MCF 10A (cell line): ENCODE measurements at places on chromosomes 2 and 18. TPM values are rescaled to one million over a fixed set of nuclear protein-coding genes. Genes with fewer than 3 reads are reported as not detected.

DNA sequence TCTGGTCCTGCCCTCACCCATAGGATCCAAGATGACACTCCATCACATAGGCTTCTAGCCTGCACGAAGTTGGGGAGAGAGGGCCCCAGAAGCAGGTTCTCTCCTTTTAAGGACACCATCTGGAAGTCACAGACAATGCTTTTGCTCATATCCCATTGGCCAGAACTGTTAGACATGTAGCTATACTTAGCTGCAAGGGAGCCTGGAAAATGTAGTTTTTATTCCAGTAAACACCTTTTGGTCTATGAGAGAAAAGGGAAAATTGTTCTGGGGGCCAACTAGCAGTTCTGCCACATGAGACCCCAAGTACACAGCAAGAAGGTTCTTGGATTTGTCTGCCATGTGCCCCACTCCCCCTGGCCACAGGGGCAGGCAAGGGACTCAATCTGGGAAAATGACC is 206.1 kb downstream of the ZFP36L2 start:
- DNase-seq: no peak

Gene SPP2
- total RNA-seq: not detected in 2 replicates

- no peak for DNase-seq
These were observed 113.1 kb downstream of the NFATC1 start for GRCh38 chr18:79508565-79509535.

Gene EEF1B2
- total RNA-seq: 1,045 and 1,110 TPM in 2 replicates

- no peak for DNase-seq
These were observed 1.3 kb downstream of the MRPL33 start for GRCh38 chr2:27772804-27773203.

DNA sequence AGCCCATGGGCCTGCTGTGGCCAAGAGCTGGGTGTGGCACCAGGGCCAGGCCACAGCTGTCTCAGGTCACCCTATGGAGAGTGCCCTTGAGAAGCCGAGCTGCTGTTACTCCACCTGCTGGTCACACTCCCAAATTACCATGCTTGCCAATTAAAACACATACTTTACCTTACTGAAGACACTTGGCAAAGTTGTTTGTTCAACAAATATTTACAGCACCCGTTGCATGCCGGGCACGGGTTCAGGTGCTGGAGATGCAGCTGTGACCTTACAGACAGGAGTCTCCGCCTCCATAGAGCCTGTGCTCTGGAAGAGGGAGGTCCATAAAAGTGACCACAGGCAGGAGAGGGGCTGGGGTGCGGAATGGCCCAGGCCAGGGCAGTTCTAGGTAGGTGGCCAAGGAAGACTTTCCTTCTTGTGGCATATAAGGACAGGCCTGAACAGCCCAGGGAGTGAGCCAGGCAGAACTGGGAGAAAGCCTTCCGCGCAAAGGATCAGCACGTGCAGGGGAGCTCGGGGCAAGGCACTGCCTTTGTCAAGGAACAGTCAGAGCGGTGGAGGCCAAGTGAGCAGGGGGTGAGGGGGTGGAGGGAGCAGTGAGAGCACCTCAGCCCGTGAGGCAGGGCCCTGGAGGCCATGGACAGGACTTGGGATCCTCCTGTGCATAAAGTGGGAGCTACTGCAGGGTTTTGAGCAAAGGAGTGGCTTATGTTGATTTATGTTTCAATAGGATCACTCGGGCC is 23.6 kb upstream of the RBM44 start:
- peak; percentile 60 for DNase-seq

Gene NUP35
- 19.2 and 21.4 TPM in 2 replicates for total RNA-seq

DNA sequence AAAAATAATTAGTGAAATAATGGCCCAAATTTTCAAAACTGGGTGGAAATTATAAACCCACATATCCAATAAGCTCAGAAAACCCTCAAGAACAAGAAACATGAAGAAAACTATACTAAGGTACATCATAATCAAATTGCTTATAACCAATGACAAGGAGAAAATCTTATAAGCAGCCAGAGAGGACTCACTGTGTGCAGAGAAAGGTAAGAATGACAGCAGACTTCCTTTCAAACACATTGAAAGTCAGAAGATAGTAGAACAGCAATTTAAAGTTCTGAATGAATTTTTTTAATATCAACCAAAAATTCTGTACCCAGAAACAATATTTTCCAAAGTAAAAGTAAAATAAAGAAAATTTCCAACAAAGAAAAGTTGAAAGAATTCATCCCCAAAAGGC is 197.7 kb upstream of the RAB12 start:
- DNase-seq: no peak

Gene SERPINB11
- total RNA-seq: not detected in 2 replicates

GRCh38 chr2:167388497-167388896 is 500.2 kb downstream of the XIRP2 start:
- no peak for DNase-seq

Gene TEKT4
- total RNA-seq: not detected in 2 replicates

GRCh38 chr2:239548451-239548871 is 147.6 kb upstream of the HDAC4 start:
- DNase-seq: peak; percentile 78

GRCh38 chr18:78739882-78740677 is 239.5 kb upstream of the SALL3 start:
- no peak for DNase-seq

GRCh38 chr18:79760881-79761280 is 36.9 kb upstream of the KCNG2 start:
- no peak for DNase-seq

- no peak for DNase-seq
These were observed 448.7 kb upstream of the VRK2 start for GRCh38 chr2:57597940-57598339.

Gene LINC00305
- total RNA-seq: not detected in 2 replicates

Gene CTIF
- total RNA-seq: 82.2 and 95.8 TPM in 2 replicates

Gene TUBB8B
- not detected in 2 replicates for total RNA-seq

DNA sequence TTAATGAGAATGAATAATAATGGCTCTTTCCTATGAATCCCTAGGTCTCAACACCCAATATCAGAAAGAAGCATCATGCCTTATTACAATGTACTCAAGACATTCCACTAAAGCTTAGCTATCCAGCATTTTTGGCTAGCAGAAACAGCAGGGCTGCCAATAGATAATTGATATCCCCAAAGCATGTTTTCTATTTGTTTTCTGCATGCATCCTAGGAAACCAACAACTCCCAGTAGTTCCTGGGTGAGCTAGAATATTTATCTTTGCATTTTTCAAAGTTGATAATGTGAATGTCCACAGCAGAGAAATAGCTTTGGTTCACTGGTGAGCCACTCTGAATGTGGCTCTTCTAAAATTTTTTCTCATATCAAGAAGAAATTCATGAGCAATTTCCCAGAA is 5.8 kb upstream of the ANTXR1 start:
- no peak for DNase-seq

DNA sequence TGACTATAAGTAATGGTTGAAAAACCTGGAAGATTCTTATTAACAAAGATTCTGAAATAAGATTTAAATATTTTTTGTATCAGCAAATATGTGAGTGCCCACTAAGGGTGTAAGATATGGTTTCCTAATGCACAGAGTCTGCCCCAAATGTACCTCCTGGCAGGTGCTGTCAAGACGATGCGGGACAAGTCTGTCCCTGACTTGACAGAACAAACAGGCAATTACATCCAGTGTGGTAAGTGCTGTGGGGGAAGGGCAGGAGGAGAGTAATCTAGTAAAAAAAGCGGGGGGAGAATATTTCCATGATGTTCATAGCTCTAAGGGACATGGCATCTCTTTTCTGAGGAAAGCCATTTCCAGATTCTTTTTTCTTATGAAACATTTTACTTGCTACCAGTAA is 127.5 kb downstream of the COL4A4 start:
- DNase-seq: no peak

GRCh38 chr2:174771631-174772471 is 7.6 kb upstream of the CHRNA1 start:
- DNase-seq: peak; percentile 86

Gene MYL1
- not detected in 2 replicates for total RNA-seq

DNA sequence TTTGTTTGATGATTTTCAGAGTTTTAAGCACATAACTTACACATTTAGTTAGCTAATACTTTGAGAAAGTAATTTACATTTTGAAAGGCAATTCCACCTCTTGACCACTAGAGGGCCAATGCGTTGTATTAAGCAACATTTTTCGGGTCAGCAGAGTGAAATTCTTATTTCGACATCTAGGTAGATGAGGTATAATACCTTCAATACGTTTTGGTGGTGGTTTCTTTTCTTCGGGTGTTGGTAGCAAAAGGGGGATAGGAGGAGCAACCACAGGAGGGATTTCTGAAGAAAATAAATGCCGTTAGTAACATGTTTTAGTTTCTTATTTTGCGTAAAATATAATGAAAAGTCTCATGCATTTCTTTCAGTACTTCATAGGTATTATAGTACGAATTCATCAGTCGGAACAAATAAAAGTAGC is 106.3 kb downstream of the TTN start:
- DNase-seq: peak; percentile 36

DNA sequence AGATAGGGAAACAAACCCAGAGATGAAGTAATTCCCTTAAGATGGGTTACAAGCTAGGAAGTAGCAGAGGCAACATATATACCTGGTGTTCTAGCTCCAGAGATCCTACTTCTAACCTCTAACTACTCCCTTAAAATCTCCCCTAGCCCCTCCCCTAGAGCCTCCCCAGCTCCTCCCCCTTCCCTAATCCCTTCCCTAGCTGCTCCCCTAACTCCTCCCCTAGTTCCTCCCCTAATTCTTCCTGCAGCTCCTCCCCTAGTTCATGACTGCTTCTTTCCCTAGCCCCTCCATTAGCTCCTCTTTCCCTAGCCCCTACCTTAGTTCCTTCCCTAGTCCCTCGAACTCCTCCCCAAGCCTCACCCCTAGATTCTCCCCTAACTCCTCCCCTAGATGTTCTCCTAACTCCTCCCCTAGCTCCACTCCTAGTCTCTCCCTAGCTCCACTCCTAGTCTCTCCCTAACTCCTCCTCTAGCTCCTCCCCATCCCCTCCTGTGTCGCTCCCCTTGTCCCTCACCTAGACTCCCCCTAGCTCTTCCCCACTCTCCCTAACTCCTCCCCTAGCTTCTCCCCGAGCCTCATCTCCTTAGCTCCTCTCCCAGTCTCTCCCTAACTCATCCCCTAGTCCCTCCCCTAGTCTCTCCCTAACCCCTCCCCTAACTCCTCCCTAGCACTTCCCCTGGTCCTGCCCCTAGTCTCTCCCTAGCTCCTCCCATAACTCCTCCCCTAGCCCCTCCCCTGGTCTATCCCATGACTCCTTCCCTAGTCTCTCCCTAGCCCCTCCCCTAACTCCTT is 108.9 kb downstream of the CD226 start:
- DNase-seq: peak; percentile 94

Gene SP140
- total RNA-seq: 0.61 TPM in 1 of 2 replicates, not detected in the other

Gene XRCC5
- total RNA-seq: 159 and 198 TPM in 2 replicates
